CD8-positive, alpha-beta memory T cell (primary cell): ENCODE measurements at places on chromosomes 6 and 20. TPM values are rescaled to one million over a fixed set of nuclear protein-coding genes. Genes with fewer than 3 reads are reported as not detected.
A peak's percentile ranks its signal among the peaks of the same experiment; 100 is the strongest.

DNA sequence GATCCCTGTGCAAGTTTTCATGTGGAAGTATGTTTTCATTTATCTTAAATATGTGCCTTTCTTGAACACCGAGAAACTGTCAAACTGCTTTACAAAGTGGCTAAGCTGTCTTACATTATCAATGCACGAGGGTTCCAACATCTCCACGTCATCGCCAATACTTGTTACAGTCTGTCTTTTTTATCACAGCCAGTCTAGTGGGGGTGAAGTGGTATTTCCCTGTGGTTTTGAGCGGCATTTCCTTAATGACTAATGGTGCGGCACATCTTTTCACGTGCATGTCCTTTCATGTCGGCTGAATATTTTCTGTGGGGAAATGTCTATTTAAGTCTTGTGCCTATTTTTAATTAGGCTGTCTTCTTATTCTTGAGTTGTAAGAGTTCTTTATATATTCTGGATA lies 280.4 kb downstream of the FOXC1 start:
- H3K4me1 ChIP-seq: no peaks in the 10 kb centered on the region
- DNase-seq: no peak
- no peak overlapping the region for H3K27ac ChIP-seq
- H3K36me3 ChIP-seq: no peaks in the 10 kb centered on the region
- no peaks in the 10 kb centered on the region for H3K27me3 ChIP-seq

GRCh38 chr6:165850434-165851019 lies 187.5 kb upstream of the PDE10A start:
- no peaks in the 10 kb centered on the region for H3K36me3 ChIP-seq
- H3K4me3 ChIP-seq: no peak overlapping the region
- H3K4me1 ChIP-seq: peaks cover 7% of the 10 kb centered on the region
- no peak overlapping the region for H3K27ac ChIP-seq
- H3K27me3 ChIP-seq: peaks cover 6% of the 10 kb centered on the region

GRCh38 chr6:26383624-26384417 lies 913 bp downstream of the BTN2A2 start:
- peaks cover 12% of the 10 kb centered on the region for H3K4me1 ChIP-seq
- peak overlapping the region; percentile 88 for H3K27ac ChIP-seq
- DNase-seq: no peak
- no peaks in the 10 kb centered on the region for H3K27me3 ChIP-seq
- no peaks in the 10 kb centered on the region for H3K36me3 ChIP-seq

- DNase-seq: no peak
- no peak overlapping the region for H3K4me3 ChIP-seq
- no peaks in the 10 kb centered on the region for H3K27me3 ChIP-seq
- H3K4me1 ChIP-seq: no peaks in the 10 kb centered on the region
- H3K27ac ChIP-seq: no peak overlapping the region
Measured at GRCh38 chr6:168333491-168333890, 13.9 kb upstream of the DACT2 start.

GRCh38 chr6:33004940-33005339 lies 4.5 kb downstream of the HLA-DOA start:
- no peak overlapping the region for H3K27ac ChIP-seq
- H3K27me3 ChIP-seq: no peaks in the 10 kb centered on the region
- H3K4me3 ChIP-seq: no peak overlapping the region
- H3K36me3 ChIP-seq: no peaks in the 10 kb centered on the region
- no peak for DNase-seq

DNA sequence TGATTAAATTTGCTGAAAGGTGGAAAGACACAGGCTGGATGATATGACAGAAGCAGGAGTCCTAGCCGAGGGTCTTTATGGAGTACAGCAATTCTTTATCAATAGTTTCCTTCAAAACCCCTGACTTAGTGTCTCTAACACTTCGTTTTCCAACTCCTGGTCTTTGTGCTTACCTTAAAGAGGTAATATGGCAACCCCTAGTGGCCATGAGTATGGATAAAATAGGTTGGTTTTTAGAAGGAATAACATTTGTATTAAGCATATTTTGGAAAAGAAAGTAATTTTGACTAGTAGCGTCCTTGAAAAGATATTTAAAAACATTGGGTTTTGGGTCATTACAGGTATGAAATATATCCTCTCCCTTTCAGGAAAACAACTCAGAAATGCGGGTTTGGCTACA lies 51.9 kb downstream of the VGLL2 start:
- no peak for DNase-seq
- H3K4me1 ChIP-seq: no peaks in the 10 kb centered on the region
- no peak overlapping the region for H3K4me3 ChIP-seq

The BPIFB3 gene
- not detected for total RNA-seq

The DPM1 gene
- total RNA-seq: 75.1 TPM

The CTSZ gene
- total RNA-seq: 35.3 TPM

The CHRNA4 gene
- total RNA-seq: not detected
